ENCODE measurements at places on chromosomes 13 and 19. TPM values are rescaled to one million over a fixed set of nuclear protein-coding genes. Genes with fewer than 3 reads are reported as not detected.

The NAPSA gene
- 0.99 TPM for total RNA-seq

The BEST2 gene
- 4.3 TPM for total RNA-seq

The MISP gene
- total RNA-seq, result 60.7 TPM

The ZIK1 gene
- not detected for total RNA-seq

The SIGLEC9 gene
- 0.07 TPM for total RNA-seq

The CALR3 gene
- not detected for total RNA-seq

The CACNG6 gene
- 11.4 TPM for total RNA-seq

All from A549 treated with dexamethasone at 1 μM for 4 hours (cell line).